ENCODE measurements at places on chromosomes 5 and 9. TPM values are rescaled to one million over a fixed set of nuclear protein-coding genes. Genes with fewer than 3 reads are reported as not detected.
A peak's percentile ranks its signal among the peaks of the same experiment; 100 is the strongest.

- no peak for DNase-seq
- no peaks in the 10 kb centered on the region for H3K27me3 ChIP-seq
- H3K4me1 ChIP-seq, result no peaks in the 10 kb centered on the region
- no peak overlapping the region for H3K27ac ChIP-seq
These were observed 176.3 kb downstream of the C9orf152 start for GRCh38 chr9:110031511-110032173.

DNA sequence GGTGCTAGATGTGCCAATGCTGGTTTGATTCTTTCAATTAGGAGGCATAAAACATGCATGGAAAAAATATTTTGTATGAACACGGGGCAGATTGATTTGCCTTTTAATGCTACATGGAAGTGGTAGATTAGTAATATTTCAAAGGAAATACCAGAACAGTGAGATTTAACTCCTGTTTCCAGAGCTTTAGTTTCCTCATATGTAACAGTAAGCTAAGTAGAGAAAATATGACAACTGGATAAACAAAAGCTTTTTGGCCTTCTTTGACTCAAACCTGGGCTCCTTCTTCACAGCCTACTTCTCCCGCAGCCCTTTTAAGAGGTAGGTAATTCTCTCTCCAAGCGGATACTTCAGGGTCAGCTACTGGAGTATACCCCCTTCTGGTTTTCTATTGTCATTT is 254.2 kb upstream of the TRPC7 start:
- H3K27me3 ChIP-seq, result no peaks in the 10 kb centered on the region
- H3K4me3 ChIP-seq, result no peak overlapping the region
- no peak for DNase-seq
- no peak overlapping the region for H3K27ac ChIP-seq
- H3K36me3 ChIP-seq, result no peaks in the 10 kb centered on the region

DNA sequence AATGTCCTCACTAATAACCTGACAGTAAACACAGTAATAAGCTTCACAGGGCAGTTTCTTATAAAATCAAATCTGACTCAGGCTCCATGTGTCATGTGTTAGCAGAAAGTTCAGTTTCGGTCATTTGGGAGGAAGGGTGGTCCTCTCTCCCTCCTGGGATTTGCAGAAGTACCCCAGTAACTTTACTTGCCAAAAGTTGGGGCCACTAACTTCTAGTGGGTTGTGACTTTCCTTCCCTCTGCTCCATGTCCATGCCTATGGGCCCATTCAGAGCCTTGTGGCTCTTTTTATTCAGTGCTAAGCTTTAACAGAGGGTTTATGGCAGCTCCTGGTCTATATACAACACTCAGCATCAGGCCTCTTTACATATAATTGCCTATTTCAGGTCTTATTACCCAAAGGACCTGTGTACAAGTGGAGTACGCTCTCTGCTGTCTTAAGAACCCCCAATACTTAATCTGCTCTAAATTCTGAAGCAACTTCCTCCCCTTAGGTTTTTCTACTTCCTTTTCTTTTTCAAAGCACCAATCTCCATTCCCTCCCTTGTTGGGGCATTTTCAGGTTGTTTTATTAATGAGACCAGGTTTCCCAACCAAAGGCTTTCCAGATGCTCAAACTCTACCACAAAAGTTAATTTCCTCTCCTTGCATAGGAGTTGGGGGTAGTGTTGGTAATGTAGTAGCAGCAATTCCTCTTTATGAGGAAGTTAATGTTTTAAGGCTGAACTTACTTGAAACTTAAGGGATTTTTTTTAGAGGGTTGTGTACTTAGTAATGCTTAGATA is 107.7 kb downstream of the CCDC192 start:
- H3K36me3 ChIP-seq, result no peaks in the 10 kb centered on the region
- no peak overlapping the region for H3K27ac ChIP-seq
- 0 out of 2 replicates have a peak, but pooled peaks cover 2% of the 10 kb centered on the region for H3K4me1 ChIP-seq

GRCh38 chr5:37839407-37840052 is at the start of gene GDNF:
Gene GDNF (minus strand): TSS chr5:37840041. CDS start chr5:37834796, 5,245 bp downstream.
- peak within 1 kb of the TSS; percentile 43 for H3K4me3 ChIP-seq
- H3K27me3 ChIP-seq, result peaks cover 56% of the 10 kb centered on the region
- H3K27ac ChIP-seq, result no peak within 1 kb of the TSS
- DNase-seq, result peak; percentile 76

- H3K4me1 ChIP-seq, result peaks cover 7% of the 10 kb centered on the region
- DNase-seq, result peak; percentile 85
- no peaks in the 10 kb centered on the region for H3K36me3 ChIP-seq
These were observed 27.3 kb upstream of the FGF1 start for GRCh38 chr5:142713121-142713706.

DNA sequence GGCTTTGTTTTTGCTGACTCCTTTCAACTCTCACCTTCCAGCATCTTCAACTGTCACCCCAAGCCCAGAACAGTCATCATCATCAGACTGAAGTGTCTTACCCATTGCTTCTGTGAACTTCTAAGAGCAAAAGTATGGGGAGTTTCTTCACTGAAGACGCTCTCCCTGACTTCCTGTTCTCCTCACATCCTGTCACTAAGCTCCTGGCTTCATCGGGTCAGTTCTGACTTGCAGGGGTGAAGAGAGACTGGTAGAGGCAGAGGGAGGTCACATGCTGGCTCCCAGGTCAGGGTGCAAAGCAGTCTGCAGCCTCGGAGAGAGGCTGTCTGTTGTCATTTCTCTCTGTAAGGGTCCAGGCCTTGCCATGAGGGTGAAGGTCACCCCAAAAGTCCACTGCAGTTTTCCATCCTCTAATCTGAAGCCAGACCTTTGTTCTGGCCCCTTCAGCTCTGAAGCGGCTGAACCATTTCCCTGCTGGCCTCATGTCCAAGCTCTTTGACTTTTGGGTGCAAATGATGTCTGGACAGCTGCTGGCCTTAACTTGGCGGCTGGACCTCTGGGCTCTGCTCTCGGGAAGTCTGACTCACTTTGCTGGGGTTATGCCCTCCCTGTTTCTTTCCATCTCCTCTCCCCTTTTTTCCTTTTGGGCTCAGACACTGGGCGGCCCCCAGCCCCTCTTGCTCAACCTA is 305.0 kb downstream of the RAB3C start:
- no peaks in the 10 kb centered on the region for H3K27me3 ChIP-seq
- no peaks in the 10 kb centered on the region for H3K4me1 ChIP-seq
- H3K36me3 ChIP-seq, result no peaks in the 10 kb centered on the region
- H3K27ac ChIP-seq, result no peak overlapping the region
- no peak for DNase-seq
- H3K4me3 ChIP-seq, result no peak overlapping the region

- H3K27ac ChIP-seq, result no peak overlapping the region
- no peak overlapping the region for H3K4me3 ChIP-seq
- H3K27me3 ChIP-seq, result no peaks in the 10 kb centered on the region
- DNase-seq, result no peak
- no peaks in the 10 kb centered on the region for H3K36me3 ChIP-seq
- no peaks in the 10 kb centered on the region for H3K4me1 ChIP-seq
These were observed 11.5 kb upstream of the GPX3 start for GRCh38 chr5:151008906-151009305.

GRCh38 chr5:983568-983967 is 25.0 kb upstream of the NKD2 start:
- H3K27me3 ChIP-seq, result no peaks in the 10 kb centered on the region
- no peak overlapping the region for H3K4me3 ChIP-seq
- no peaks in the 10 kb centered on the region for H3K36me3 ChIP-seq
- no peak for DNase-seq

DNA sequence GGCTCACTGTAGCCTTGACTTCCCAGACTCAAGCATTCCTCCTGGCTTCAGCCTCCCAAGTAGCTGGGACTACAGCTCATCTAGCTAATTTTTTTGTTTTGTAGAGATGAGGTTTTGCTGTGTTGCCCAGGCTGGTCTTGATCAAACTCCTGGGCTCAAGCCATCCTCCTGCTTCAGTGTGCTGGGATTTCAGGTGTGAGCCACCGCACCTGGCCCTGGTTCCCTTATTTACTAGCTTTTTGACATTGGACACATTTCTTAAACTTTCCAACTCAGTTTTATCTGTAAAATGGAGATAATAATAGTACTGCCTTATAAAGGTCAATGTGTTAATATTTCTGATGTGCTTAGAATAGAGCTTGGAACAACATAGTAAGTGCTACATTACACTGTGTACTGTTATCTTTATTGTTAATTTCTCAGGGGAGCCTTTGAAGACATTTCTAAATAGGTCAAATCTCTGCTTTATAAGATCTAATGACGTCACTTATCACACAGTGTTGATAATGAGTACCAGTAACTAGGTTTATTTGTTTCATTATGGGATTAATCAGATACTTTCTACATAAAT is 66.7 kb downstream of the KIAA1958 start:
- peaks cover 13% of the 10 kb centered on the region for H3K4me1 ChIP-seq
- no peaks in the 10 kb centered on the region for H3K36me3 ChIP-seq
- no peak overlapping the region for H3K27ac ChIP-seq
- no peaks in the 10 kb centered on the region for H3K27me3 ChIP-seq

PRLR gene
- total RNA-seq, result 2.5 TPM

TAL2 gene
- 0.65 TPM for total RNA-seq

PTGS1 gene
- total RNA-seq, result 1.3 TPM

IPO11 gene
- total RNA-seq, result 64.4 TPM

C5orf58 gene
- total RNA-seq, result 1.6 TPM

PCDHGA7 gene
- total RNA-seq, result 0.73 TPM

GOLGA1 gene
- 9.6 TPM for total RNA-seq
